ENCODE measurements at places on chromosomes 2 and 18.
A peak's percentile ranks its signal among the peaks of the same experiment; 100 is the strongest.

DNA sequence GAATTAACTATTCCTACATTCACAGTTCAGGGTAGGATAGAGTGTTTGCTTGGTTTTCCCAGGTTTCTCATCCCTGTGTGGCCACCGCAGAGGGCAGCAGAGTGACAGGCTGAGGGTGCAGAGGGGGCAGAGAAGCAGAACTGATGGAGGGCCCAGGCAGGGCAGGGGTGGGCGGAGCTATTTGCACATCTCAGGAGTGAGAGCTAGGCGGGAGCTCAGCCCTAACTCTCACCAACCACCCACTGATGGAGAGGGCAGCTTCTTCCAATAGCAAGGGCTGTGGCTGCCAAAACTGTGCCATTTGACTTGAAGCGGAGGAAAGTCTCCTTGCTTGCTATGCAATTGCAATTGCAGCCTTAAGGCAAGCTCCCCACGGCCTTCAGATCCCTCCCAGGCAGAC, 12.0 kb upstream of the DARS1 start:
- DNase-seq, result peak; percentile 62

DNA sequence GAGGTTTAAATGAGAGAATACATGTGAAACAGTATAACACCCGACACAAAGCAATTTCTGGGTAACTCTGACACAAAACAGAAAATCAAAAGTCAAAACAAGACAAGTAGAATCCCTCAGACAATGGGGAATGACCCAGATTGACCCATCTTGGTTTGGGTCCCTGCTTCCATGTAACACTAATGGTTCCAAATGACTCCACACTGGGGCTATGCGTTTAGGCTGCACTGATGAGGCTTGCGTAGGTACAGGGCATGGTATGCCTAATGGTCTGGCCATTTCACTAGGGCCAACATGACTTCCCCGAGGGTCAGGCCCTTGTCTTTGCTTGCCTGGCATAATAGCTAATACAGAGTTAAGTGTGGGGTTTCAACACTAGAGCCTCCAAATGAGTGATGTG, 27.2 kb upstream of the NFE2L2 start:
- DNase-seq, result no peak

- DNase-seq, result no peak
Measured at GRCh38 chr2:118845005-118845521, 2.4 kb downstream of the EN1 start.

DNA sequence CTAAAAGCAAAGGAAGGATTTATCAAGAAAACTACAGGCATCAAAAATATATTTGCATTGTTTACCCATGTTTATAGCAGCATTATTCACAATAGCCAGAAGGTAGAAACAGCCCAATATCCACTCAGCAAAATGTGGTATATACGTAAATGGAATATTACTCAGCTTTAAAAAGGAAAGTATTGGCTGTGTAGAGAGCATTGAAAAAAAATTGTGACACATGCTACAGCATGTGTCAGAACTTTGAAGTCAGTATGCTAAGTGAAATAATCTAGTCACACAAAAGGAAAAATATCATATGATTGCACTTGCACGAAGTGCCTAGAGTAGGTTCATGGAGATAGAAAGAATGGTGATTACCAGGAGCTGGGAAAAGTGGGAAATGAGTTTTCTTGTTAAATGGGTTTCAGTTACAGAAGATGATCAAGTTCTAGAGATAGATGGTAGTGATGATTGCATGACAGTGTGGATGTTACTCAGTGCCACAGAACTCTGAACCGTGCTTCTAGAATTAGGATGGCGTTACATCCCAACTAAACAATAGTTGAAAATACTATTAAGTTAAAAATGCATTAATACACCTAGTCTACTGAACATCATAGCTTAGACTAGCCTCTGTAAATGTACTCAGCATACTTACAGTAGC, 20.1 kb downstream of the ANKRD12 start:
- DNase-seq, result no peak

DNA sequence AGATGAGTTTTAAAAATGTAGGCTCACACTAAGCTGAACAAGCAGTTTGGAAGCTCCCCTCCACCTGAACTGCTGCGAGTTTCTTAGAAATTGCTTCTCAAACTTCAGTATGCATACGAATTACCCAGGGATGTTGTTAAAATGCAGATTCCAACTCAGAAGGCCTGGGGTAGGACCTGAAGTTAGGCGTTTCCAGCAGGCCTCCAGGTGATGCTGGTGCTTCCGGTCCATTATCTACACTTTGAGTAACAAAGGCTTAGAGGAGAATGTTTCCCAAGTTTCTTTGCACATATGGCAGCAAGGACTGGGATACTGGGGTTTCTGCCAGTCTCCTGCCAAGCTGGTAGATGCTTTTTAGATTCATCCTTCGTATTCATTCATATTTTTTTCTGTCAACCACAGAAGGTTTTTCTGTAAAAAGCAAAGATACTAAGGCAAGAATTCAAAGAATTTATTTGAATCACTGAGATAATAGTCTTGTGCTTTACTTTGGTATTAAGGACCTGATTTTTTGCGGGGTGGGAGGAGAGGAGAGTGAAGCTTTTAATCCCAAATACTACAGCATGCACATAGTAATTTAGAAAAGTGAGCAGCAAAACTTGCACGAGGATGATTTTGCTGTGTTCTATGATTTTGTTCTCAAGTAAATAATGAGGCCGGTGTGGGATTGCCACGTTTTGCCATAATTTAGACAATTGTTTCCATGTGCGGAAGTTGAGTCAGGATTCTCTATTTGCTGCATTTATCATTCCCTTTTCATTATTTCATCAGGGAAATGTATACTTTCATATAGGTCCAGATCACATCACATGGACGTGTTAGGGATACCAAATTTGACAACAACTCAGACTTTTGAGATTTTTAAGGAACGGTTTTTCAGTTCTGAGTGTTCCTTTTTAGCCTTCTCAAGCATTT, 137.6 kb upstream of the SPATS2L start:
- DNase-seq, result no peak

- no peak for DNase-seq
Measured at GRCh38 chr2:1968988-1969700, 224.8 kb upstream of the PXDN start.

DNA sequence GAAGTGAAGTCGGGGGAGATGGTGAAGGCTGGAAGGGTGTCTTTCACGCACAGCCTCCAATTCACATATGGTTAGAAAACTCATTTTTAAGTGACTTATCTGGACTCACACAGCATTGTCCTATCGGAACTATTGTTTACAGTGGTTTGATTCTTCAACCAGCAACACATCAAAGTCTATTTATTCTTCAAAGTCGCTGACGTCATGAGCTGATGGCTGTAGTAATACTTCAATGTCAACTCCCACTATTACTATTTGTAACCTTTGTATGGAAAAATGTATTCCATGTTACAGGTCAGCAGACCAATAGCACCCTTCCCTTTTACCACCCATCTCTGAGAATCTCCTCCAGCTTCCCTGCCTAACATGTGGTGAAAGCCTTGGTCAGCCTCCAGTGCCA, 47.8 kb upstream of the TMEM163 start:
- DNase-seq, result no peak

DNA sequence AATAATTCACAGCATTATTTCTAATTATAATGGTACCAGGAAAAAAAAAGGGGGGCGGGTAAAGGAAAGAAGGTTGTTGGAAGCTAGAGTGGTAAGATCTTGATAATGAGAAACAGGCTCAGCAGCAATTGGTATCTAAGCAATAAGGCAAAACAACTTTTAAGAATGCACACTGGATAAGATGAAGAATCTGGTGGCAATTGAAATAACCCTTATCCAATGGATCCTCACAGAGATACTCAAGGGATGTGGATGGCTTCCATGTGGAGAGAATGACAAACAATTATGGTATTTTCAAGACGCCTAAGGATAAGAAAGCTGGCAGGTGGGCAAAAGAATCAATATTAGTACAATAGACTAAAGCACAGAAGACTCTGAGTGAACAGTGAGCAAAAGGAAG, 153.6 kb downstream of the UPP2 start:
- no peak for DNase-seq

- no peak for DNase-seq
Measured at GRCh38 chr2:127542231-127542630, 6.7 kb downstream of the MYO7B start.

Measured in head of caudate nucleus (tissue), 42 donors.